ENCODE measurements at places on chromosomes 1 and 21.

DNA sequence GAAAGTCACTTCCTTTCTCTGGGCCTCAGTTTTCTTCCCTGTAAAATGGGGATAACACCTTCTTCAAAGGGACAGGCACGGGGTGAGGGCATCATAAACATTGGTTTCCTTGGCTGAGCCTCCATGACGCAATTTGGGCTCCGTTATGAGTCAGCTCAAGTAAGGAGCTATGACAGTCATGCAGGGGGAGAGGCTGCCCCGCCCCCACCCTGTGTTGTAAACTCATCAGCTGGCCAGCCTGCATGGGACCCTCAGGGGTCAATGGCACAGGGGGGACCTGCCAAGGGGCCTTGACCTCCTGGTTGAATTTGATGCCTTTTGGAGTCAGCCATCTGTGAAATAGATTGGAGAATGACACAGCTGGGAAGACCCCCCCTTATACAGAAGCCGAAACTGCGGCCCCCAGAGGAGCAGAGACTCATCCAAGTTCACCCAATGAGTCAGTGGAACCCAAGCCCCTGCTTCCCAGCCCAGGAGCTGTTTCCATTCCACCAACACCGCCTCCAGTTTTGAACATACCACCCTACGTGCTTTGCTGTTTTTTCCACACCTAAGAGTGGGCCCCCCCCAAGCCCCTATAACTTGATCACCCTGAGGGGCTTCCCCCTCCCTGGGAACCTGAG, 36.8 kb upstream of the RUNX3 start:
- DNase-seq, result peak; percentile 75

GRCh38 chr1:60069691-60070090, 3.9 kb downstream of the C1orf87 start:
- DNase-seq, result no peak

DNA sequence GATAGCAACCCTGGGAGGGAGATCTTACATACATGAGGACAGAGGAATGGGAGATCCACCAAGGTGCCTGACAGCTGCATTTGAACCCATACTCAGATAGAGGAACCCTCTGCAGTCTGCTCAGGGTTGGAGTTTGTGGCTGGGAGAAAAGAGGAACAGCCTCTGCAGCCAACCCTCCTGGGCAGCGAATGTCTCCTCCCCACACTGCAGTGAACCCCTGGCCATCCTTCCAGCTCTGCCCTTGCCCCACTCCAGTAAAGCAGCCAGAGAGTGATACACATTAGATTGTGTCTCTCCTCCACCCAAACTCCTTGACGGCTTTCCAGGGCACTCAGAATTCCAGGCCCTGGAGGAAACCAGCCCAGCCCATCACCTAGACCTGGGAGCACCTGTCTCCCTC, 137.7 kb downstream of the RUNX1 start:
- no peak for DNase-seq

- DNase-seq, result no peak
These were observed 45.8 kb downstream of the CENPF start for GRCh38 chr1:214648801-214649200.

DNA sequence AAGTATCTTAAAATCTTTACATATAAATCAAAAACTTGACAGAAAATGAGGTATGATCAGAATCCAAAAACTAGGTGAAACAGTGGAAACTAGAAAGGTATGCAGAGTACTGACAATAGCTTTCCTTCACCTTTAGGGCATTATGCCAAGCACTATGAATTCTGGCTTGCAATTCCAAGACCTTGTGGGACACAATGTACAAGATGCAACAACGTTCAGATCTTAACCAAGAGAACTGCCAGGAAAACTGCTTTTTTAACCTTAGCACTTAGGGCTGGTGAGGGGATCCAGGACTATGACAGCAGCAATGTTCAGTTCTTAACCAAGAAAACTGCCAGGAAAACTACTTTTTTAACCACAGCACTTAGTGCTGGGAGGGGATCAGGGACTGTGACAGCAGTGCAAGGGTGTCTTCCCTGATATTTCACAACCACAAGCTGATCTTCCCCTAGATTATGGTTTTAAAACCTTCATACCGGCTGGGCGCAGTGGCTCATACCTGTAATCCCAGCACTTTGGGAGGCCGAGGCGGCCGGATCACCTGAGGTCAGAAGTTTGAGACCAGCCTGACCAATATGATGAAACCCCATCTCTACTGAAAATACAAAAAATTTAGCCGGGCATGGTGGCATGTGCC, 22.3 kb downstream of the FOXJ3 start:
- no peak for DNase-seq

DNA sequence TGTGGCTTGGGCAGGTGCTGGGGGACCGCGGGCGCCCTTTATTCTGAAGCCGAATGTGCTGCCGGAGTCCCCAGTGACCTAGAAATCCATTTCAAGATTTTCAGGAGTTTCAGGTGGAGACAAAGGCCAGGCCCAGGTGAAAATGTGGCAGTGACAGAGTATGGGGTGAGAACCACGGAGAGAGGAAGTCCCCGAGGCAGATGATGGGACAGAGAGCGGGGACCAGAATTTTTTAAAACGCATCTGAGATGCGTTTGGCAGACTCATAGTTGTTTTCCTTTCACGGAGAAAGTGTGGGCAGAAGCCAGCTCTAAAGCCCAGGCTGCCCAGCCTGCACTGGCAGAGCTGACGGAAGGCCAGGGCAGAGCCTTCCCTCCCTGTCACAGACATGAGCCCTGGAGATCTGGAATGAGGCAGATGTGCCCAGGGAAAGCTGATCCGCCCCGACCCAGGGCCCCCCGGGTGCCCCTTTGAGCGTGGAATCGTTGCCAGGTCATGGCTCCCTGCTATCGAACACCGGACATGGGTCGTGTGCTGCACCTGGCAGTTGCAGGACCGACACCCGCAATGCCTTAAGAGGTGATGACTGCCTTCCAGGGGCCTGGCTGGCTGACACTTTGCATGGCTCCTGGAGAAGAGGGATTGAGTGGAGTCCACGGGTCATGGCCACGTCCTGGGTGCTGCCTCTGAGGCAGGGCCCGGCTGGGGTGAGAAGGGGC, 6.5 kb upstream of the SLX9 start:
- DNase-seq, result no peak

- no peak for DNase-seq
These were observed 112.3 kb downstream of the KCNJ6 start for GRCh38 chr21:37804001-37804400.

GRCh38 chr1:29936031-29936544, 699.8 kb downstream of the PTPRU start:
- no peak for DNase-seq

GRCh38 chr1:222777463-222777862, 37.4 kb upstream of the DISP1 start:
- no peak for DNase-seq

- no peak for DNase-seq
These were observed 124.8 kb upstream of the LMO4 start for GRCh38 chr1:87203904-87204303.

GRCh38 chr1:32997381-32997891, 32.8 kb upstream of the RNF19B start:
- DNase-seq, result no peak

GRCh38 chr1:200112290-200112689, 84.8 kb downstream of the NR5A2 start:
- no peak for DNase-seq

- no peak for DNase-seq
These were observed 2.8 kb downstream of the TARBP1 start for GRCh38 chr1:234476172-234476571.

DNA sequence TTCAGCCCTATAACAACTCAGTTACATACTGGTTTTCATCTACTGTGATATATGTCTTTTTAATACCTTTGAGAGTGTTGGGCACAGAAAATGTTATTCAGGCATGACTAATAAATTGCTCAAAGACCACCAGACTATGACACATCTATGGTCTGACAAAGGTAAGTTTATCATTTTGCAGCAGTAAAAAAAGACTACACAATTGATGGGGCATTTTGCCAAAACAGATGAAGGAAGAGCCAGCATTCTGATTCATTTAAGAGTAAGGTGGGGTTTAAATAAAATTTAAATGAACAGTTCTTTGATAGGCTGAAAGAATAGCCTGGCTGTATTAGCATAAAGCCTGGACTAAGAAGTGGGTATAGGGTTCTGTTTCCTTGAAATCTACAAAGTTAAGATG, 8.8 kb upstream of the RNPC3 start:
- DNase-seq, result no peak

DNA sequence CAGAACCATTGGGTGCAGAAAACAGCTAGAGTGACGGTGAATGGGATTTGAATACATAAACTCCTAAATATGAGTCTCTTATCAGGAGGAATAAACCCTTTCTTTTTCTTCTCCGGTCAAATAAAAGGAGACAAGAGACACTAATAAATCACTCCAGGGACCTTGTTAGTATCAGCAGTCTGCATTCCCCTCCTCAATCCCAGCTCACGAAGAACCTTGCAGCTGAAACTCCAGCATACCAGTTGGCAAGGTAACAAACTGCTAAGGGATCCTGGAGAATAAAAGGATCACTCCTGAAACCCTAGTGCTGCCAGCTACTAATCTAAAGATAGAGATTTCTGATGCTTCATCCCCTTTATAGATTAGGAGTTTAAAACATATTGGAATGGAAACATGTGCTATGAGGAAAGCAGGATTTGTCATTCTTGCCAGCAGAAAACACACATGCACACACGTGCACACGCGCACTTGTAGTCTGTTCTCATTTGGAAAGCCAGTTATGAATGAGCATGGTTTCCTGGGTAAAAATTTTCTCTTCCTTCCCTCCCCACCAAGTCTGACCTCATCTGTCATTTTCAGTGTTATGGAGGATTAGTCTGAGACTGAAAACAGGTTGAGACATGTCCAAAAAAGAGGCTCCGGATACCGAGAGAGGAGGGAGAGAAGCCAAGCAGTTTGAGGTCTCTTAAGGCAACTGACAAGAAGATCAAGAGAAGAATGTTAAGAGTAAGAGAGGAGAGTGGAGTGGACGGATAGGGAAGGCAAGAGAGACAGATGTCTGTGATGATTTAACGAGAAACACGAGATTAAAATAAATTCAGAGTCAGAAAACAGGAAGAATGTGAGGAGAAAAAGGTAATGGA, 10.9 kb downstream of the IER5 start:
- peak; percentile 46 for DNase-seq

- DNase-seq, result no peak
These were observed 9.6 kb downstream of the CAMK2N1 start for GRCh38 chr1:20476265-20477038.

DNA sequence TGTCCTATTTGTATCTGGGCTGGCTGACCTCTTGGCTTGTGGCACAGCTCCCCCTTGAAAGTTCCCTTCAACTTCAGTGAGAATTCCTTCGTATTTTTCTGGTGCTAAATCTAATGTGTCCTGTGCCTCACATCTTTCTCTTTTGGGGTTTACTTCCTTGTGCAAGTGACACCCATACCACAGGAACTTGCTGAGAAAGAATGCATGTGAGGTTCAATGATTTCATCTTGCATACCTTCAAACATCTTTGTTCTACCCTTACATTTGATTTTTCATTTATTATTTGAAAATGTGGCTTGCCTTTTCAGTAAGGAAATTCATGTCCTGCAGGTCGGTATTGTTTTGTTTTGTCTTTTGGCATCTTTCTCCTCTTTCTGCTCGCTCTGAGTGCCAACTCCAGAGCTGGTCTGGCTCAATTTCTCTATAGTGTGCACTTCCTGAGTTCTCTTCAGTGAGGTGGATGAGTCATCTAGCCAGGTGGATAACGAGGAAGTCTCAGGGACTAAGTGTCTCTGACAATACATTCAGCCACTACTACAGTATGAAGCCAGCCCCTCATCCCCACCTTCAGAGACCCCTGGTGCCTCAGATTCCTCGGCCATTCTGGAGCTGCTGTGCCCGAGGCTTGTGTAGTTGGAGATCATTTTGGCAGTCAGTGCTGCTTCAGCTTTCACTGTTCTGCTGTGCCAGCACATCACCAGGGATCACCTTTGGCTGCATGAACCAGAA, 59.5 kb downstream of the RIPK4 start:
- no peak for DNase-seq

GRCh38 chr1:235613602-235614001, 36.0 kb downstream of the GNG4 start:
- no peak for DNase-seq

DNA sequence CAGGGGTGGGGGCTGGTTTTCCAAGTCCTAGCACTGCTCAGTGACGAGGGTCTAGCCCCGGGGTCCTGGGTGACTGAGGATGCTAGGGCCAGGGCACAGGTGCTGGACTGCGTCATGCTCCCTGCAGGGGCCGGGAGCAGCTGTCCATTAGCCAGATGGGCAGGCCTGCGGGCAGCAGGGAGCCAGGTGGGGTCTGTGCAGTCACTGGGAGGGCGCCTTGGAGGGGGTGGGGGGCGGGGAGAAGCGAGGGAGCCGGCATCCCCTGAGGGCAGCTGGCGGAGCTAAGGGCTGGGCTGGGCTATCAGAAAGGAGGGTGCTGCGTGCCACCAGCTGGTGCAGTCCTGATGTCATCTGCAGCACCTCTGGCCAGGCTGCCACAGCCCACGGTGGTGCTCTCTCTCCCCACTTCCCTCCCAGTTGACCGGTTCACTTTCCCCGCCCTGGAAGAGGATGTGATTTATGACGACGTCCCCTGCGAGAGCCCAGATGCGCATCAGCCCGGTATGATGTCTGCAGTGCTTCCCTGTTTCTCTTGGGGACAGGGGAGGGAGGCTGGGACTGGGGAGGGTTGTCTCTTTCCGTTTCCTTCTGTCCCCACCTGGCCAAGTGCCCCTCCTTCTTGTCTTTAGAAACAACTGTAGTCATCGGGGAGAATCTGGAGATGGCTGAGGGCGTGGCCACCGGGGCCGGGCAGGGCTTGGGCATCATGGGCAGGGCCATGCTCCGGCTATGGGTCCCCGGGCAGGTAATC, 63.8 kb downstream of the ARHGEF10L start:
- DNase-seq, result no peak

GRCh38 chr21:44972821-44973220, 33.0 kb downstream of the SLX9 start:
- no peak for DNase-seq

- DNase-seq, result no peak
These were observed 362.7 kb downstream of the PRDM2 start for GRCh38 chr1:14062669-14063068.

DNA sequence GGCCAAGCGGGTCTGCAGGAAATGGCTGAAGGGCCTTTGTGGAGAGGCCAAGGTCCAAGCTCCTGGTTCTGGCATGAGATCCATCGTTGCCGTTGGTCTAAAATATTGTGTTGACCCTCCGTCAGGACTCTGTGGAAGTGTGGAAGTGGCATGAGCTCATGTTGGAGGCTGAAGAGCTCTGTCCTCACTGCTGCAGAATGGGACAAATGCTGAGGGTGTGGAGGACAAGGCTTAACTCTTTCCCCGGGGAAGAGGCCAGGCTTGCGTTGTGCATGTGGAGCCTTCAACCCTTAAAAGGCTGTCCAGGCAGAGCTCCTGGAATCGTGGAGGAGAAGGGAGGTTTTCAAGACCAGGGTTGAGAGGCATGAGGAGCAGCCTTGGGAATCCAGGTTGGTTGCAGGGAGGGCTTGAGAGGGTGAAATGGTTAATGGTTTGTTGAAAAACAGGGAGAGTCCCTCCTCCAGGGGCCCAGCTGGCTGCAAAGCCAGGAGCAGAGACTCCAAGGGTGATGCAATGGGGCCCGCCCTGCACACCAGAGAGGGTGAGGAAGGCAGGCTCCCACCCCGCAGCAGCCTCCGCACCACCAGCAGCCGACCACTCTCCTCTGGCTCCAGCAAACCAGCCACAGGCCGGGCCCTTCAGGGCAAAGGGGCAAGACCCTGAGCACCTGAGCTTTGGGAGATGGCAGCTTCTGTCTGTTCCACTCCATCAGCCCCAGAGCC, 6.7 kb upstream of the AHCYL1 start:
- no peak for DNase-seq

Data from activated naive CD4-positive, alpha-beta T cell treated with anti-CD3 and anti-CD28 coated beads, Interleukin-2, amount 50 U/mL, for 72 hours (primary cell).